ENCODE measurements at places on chromosomes 1 and 21.

DNA sequence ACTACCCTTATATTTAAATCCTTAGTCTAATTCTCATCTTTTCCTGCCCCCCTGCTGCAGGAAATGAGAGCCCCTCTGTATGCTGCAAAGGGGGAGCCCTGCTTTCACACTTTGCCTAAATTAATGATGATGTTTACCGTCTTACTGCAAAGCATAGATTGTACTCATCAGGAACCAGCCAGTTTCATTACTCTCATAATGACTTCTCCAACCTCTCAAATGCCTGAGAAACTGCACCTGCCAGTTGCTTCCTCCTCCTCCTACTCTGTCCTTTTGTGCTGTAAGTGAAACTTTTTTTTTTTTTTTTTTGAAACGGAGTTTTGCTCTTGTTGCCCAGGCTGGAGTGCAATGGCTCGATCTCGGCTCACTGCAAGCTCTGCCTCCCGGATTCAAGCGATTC lies 101.7 kb downstream of the ADSS2 start:
- peak; percentile 26 for DNase-seq

DNA sequence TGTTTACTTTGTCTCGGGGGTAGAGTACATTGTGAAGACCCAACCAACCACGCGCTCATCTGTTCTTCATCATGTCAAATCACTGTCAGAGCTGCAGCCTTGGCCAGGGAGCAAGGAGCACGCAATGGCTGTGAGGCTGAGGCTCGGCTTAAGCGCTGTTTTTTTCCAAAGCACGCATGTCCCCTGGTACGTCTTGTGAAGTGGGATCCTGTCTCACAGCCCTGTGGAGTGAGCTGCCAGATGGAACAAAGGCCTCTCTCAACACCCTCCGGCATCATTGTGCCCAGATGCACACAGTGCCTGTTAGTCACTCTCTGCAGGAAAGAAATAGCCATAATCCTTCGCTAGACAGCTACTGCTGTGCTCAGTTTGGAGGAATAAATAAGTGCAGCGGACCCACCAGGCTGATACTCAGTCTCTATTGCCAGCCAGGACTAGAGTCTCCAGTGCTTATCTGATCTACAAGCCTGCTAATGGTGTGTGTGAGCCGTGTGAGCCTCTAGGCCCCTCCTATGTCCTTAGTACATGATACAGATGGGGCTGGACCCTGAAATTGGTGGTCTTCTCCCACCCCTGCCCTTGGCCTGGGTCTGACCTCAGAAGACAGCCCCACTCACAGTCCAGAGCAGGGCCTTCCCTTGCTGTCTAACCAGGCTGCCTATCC lies 91.3 kb upstream of the COA6 start:
- DNase-seq: no peak

DNA sequence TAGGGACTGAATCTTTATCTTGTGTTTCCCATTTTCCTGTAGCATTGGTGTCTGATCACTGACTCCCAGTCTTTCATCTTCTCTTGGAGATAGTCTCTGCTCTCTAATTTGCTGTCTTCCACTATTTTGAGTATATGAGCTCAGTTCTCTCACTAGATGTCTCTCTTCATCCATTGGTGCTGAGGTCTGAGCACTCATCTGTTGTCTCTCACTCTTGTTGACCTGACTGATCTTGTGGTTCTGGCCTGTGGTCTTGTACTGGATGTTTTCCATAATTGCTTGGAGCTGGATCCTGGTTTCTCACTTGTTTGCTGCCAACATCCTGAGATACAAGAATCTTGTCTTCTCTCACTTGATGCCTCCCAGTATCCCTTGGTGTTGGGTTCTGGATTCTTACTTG lies 25.1 kb upstream of the S100A11 start:
- DNase-seq: no peak

- DNase-seq: no peak
Measured at GRCh38 chr1:161106431-161106830, 8.3 kb downstream of the KLHDC9 start.

DNA sequence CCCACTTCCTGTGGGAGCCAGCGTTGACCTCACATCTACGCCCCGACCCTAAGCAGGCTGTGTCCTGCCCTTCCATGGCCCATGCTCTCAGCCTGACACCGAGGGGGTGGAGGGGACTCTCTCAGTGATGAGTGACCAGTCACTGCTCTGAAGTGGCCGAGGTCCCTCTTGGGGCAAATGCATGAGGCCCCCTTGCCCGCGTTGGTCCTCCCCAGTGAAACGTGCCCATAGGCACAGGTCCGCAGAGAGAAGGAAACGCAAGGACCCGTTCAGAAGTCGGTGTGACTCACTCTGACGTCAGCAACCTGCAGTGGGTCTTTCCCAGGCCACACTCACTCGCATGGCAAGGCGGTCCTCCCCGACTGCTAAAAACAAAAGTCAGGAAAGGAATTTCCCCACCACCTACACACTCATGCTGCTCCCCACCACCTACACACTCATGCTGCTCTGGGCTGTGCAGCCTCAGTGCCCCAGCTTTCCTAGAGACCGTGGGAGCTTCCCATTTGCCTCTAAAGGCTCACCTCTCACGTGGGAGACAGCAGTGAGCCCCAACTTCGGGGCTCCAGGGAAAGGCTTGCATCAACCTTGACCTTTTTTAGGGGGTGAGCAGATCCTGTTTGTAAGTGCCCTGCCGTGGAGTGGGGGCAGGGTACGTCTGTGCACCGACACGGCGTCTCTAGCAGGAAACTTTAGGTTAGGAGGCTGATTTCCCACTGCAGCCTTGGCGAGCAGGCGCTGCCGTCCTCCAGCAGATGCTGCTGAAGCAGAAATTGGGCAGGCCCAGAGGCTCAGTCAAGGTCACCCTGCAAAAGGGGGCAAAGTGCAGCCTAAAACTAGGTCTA lies 11.4 kb downstream of the UBASH3A start:
- DNase-seq: peak; percentile 56

GRCh38 chr1:85615586-85616363 lies 35.2 kb downstream of the CCN1 start:
- DNase-seq: peak; percentile 49

GRCh38 chr1:171127501-171127900 lies 36.8 kb downstream of the FMO3 start:
- DNase-seq: peak; percentile 95

GRCh38 chr1:64535938-64536835 lies 66.3 kb downstream of the CACHD1 start:
- no peak for DNase-seq

DNA sequence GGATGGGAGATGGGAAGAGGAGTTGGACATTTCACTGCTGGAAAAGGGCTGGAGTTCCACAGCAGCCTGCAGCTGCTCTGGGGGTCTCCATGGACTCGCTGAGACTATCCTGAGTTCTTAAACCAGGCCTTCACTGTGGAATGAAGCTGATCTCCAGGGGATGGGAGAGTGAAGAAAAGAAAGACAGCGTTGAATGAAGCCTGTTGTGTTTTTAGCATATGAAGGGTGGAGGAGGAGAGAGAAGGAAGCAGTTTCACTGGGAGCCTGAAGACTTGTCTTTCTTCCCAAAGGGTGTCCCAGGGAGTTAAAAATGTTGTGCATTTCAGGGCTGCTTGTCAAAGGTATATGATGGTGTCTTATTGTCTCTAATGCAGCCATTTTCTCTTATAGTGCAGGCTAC lies 9.2 kb downstream of the ROR1 start:
- no peak for DNase-seq

DNA sequence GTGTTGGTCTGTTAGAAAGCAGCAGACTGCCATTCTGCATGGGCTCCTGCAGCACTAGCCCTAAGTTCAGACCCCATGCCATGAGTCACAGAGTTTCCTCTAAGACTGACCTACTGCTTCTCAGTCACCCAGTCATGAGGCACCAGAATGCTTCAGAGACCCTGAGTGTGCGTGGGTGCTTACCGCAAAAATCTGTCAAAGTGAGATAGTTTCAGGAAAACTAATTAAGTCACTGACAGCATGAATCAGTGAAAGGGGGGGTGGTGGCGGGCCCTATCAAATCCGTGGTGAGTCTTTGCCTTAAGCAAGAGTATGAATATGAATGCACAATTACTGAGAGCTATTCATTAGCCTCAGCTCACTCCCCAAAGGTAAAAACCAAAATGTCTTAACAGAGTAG lies 98.1 kb downstream of the KCTD3 start:
- DNase-seq: peak; percentile 36

DNA sequence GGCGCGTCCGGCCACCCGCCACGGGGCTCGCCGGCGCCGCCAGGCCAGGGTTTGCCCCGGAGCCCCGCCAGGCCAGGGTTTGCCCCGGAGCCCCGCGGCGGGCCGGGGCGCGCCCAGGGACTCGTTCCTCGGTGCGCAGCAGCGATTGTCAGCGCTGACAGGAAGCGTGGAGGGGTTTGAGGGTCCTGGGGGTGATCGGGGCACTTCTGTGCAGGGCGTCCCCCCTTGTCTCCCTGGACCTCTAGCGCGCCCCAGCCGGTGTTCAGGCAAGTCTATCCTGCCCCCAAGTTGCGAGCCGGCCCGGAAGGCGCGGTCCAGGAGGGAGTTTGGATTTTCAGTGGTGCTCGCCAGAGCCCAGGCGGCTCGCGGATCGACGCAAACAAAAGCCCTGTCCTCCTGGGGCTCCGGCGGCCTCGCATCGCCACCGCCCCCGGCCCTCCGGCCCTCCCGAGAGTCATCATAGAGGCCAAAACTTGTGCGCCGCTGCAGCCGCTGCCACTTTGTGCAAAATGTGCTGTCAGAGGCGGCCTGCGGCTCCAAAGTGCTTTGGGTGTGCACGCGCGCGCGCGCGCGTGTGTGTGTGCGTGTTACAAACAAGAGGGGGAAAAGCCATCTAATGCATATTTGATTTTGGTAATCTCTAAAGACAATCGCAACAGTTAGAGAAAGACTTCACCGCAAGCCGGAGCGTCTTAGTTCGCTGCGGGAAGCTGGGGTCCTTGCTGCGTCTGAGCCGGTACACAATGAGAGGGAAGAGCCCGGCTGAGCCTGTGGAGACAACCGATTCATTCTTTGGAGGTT lies 1.0 kb downstream of the ROR1 start:
- DNase-seq: peak; percentile 49

- no peak for DNase-seq
Measured at GRCh38 chr21:39447264-39447663, 1.7 kb upstream of the LCA5L start.

DNA sequence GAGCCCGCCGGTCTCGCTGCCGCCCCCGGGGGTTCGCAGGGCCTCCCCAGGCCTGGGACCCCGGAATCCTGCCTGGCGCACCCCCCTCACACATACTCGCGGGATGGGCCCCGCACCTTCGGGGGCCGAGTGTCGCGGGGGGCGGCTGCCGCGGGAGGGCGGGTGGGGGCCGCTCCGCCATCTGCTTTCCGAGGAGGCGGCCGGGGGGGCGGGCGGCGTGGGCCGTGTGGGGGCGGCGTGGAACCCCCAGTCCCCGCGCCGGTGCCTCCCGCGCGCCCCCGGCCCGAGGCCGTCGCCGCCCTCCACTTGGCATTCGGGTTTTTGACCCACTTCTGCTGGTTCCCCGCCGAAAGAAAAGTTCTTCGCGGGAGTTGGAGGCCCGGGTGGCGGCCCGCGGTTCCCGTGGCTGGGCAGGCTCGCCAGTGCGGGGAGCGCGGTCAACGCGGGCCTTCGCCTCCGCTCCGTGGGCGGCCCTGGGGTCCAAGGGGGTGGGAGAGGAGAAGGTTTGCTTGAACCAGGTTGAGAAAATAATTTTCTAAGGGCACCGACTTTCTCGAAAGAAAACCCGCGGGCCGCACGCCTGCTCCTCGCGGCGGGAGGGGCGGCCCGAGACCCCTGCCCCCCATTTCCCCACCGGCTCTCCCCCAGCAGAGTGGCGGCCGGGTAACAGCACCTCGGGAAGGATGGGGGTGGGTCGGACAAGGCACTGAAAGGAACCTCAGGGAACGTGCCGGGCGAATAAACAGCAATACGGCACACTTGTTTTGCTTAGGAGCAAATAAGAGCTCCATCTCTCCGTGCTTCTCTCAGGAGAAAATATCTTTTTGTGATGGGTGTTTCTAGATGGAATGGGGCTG lies 1.6 kb downstream of the PHF13 start:
- DNase-seq: no peak

GRCh38 chr1:53107090-53107489 lies 35.3 kb downstream of the SLC1A7 start:
- no peak for DNase-seq

GRCh38 chr1:10830961-10831668 lies 34.7 kb upstream of the CASZ1 start:
- peak; percentile 9 for DNase-seq

GRCh38 chr1:35708441-35708921 lies 10.2 kb downstream of the C1orf216 start:
- DNase-seq: no peak

GRCh38 chr1:31510304-31510703 lies 66.0 kb upstream of the TINAGL1 start:
- no peak for DNase-seq

- no peak for DNase-seq
Measured at GRCh38 chr1:47407481-47407880, 8.6 kb upstream of the FOXE3 start.

GRCh38 chr1:220235462-220235861 lies 36.8 kb downstream of the RAB3GAP2 start:
- no peak for DNase-seq

DNA sequence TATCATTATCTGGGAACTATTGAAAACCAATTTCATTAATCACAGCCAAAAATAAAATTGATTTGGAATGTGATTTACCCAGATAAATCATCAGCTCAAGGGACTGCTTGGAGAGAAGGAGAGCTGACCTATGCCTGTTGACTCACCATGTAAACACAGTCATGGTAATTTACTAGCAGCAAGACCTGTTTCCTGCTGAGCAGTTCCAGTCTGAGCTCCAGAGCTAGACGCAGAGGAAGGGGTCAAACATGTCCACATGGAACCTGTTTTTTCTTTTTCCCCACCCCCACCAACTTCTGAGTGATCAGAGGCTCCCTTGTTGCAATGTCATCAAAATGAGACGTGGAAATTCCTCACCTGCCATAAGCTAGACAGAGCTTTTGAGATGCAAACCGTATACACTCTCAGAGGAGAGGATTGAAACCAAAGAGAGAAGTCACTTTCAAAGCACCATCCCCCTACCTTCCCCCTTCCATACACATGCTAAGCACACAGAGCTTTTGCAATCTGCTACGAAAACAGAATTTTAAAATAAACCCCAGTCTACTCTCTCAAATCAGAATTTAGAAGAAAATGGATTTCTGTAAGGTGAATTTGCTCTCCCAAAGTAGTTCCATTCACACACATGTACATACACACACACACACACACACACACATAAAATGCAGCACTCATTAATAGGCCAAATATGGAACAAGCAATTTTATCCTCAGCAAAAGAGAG lies 55.9 kb upstream of the PTGFRN start:
- DNase-seq: peak; percentile 84

DNA sequence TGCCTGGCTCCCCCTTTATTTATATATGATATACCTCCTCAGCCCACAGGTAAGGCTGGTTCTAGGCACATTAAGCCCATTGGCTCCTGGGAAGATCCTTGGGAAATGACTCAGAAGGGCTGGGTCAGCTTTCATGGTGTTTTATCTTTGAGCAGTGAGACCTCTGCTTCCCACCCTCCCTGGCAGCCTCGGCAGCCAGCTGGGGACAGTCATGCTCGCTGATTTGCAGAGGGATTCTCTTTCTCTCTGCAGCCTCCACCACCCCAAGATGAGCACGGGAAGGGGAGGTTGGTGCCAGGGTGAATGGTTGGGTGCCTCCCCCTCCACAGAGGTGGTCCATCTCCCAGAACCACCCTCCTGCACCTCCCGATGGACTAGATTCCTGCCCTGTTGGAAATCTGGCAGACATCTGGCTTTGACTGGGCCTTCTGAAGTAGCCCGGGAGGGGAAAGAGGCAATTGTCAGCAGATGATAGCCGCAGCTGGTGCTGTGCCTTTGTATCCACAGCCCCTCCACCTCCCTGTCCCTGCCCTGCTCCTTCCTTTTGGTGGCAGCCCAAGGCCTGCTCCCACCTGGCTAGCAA lies 24.6 kb downstream of the IER5 start:
- DNase-seq: peak; percentile 76

GRCh38 chr1:8497210-8497819 lies 179.4 kb downstream of the SLC45A1 start:
- peak; percentile 86 for DNase-seq

- no peak for DNase-seq
Measured at GRCh38 chr21:37369307-37369854, 2.8 kb downstream of the DYRK1A start.
